ENCODE measurements at places on chromosomes 3 and 15.
A peak's percentile ranks its signal among the peaks of the same experiment; 100 is the strongest.

DNA sequence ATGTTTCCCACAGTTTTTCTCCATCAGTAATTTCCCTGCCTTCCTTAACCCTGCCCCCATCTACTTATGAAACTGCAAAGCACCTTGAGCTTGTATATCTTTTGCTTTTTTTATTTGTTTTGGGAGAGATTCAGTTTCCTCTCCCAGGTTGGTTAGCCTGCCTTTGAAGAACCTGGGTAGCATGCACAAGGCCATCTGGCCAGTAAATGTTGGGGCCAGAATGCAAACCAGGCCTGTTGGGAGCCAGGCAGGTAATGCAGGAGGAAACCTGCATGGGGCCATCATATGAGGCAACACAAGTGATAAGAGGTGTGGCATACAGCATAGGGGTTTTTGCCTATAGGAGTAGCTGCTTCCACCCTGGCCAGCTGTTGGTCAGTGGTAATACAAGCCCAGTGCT, 17.7 kb downstream of the SYNPR start:
- no peak for DNase-seq

GRCh38 chr3:86178095-86178494, 812.9 kb downstream of the VGLL3 start:
- no peak for DNase-seq

GRCh38 chr3:126180477-126181397, at the start of gene ALDH1L1:
Gene ALDH1L1, minus strand, starts transcription at chr3:126180586. Its CDS starts 19,607 bp downstream, at chr3:126160979.
- DNase-seq, result no peak

- DNase-seq, result no peak
Observed at GRCh38 chr3:157122116-157122515, 37.8 kb downstream of the CCNL1 start.

GRCh38 chr3:177523067-177523675, 325.9 kb upstream of the TBL1XR1 start:
- DNase-seq, result no peak

GRCh38 chr15:41647262-41647661, 12.9 kb upstream of the MGA start:
- no peak for DNase-seq

GRCh38 chr3:171142985-171143384, 116.5 kb upstream of the SLC2A2 start:
- no peak for DNase-seq

DNA sequence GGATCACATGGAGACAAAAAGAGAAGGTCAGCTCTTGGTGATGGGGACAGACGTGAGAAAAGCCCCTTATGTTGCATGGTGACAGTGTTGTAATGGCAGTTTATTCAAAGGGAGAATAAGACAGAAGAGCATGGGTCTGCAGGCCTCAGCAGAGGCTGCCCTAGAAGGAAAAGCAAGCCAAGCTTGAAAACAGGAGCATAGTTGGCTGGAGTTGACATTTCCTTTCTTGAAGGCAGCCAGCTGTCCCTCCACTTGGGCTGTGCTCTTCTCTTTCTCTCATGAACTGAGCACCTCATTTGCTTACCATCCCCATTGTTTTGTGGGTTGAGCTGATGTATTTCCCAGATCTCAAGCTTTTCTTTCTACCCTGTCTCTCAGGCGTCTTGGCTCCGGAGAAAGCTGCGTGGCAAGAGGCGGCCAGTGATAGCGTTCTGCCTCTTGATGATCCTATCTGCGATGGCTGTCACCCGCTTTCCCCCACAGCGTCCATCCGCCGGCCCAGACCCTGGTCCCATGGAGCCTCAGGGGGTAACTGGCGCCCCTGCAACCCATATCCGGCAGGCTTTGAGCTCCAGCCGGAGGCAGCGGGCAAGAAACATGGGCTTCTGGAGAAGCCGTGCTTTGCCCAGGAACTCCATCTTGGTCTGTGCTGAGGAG, 52.9 kb downstream of the GASK1A start:
- DNase-seq, result no peak

DNA sequence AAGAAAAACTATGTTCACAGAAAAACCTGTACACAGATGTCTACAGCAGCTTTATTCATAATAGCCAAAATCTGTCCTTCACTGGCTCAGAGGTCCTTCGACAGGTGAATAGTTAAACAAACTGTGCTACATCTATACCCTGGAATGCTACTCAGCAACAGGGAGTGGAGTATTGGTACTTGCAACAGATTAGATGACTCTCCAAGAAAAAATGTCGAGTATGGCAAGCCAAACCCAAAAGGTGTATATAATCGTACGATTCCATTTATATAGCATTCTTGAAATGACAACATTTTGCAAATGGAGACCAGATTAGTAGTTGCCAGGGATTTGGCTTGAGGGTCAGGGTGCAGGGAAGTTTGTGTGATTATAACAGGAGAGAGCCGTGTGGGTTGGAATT, 22.4 kb upstream of the RGMA start:
- no peak for DNase-seq

GRCh38 chr3:160130950-160131349, 94.3 kb upstream of the C3orf80 start:
- DNase-seq, result no peak

GRCh38 chr3:5197470-5198312, 10.2 kb downstream of the EDEM1 start:
- DNase-seq, result peak; percentile 65

GRCh38 chr3:32397941-32398340, 6.3 kb downstream of the CMTM7 start:
- no peak for DNase-seq

DNA sequence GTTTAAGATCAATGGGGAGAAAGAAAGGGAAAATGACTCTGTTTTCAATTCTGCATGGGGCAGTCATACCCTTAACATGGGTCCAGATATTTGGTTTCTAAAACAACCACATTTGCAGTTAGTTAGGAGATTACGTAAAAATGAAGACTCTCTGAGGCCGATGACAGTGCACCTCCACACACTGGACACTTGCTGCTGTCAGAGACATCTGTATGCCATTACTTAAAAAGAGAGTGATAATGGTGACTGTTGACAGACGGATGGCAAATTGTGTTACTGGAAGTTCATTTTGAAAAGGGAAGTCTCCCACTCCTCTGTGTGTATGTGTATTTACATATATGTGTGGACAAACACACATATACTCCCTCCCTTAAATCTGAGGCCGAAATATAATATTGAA, 304.5 kb upstream of the SEMA6D start:
- DNase-seq, result no peak

DNA sequence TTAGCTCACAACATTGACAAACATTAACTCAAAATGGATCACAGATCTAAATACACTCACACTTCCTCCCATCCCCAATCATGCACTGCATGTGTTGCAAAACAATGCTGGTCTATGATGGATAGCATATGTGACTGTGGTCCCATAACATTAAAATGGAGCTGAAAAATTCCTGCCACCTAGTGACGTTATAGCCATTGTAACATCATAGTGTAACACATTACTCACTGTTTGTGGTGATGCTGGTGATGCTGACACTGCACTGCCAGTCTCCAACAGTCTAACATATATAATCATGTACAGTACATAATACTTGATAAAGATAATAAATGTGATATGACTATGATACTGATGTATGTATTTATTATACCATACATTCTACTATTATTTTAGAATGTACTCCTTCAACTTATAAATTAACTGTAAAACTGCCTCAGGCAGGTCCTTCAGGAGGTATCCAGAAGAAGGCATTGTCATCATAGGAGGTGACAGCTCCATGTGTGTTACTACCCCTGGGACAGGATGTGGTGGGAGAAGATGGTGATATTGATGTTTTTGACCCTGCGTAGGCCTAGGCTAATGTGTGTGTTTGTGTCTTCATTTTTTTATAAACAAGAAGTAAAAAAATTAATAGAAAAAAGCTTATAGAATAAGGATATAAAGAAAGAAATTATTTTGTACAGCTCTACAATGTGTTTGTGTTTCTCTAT, 41.3 kb downstream of the TXNRD3 start:
- DNase-seq, result no peak

GRCh38 chr15:59296181-59296617, 76.5 kb downstream of the MYO1E start:
- DNase-seq, result no peak
